ENCODE measurements at places on chromosomes 16 and 17. TPM values are rescaled to one million over a fixed set of nuclear protein-coding genes. Genes with fewer than 3 reads are reported as not detected.

The TRIM72 gene
- under 0.01 TPM for total RNA-seq

The SLC5A10 gene
- not detected for total RNA-seq

The TERB1 gene
- not detected for total RNA-seq

The BCL6B gene
- 175 TPM for total RNA-seq

The FGF11 gene
- 0.65 TPM for total RNA-seq

The NPIPB8 gene
- 0.10 TPM for total RNA-seq

The TM4SF5 gene
- total RNA-seq, result not detected

The AANAT gene
- not detected for total RNA-seq

The CHD9NB gene
- total RNA-seq, result 0.38 TPM

The MEOX1 gene
- not detected for total RNA-seq

The LRRC46 gene
- total RNA-seq, result 0.29 TPM

The SLC38A8 gene
- not detected for total RNA-seq

The GOSR2 gene
- total RNA-seq, result 56.7 TPM

The KRT32 gene
- total RNA-seq, result not detected

The SIAH1 gene
- 27.4 TPM for total RNA-seq

The GAS2L2 gene
- not detected for total RNA-seq

The TRAPPC1 gene
- 49.6 TPM for total RNA-seq

The RGS11 gene
- total RNA-seq, result 2.9 TPM

The MED1 gene
- 32.3 TPM for total RNA-seq

The SDR42E1 gene
- total RNA-seq, result 2.6 TPM

The PRKAR1A gene
- 256 TPM for total RNA-seq

The KANSL1 gene
- total RNA-seq, result 66.0 TPM

The IRX5 gene
- 3.9 TPM for total RNA-seq

The IL21R gene
- total RNA-seq, result 0.29 TPM

The CEMP1 gene
- not detected for total RNA-seq

The HCRT gene
- total RNA-seq, result not detected

The KIAA0513 gene
- total RNA-seq, result 8.2 TPM

The RASL10B gene
- total RNA-seq, result 0.33 TPM

The OR2C1 gene
- total RNA-seq, result not detected

The RHBDL1 gene
- total RNA-seq, result 0.38 TPM

The MARVELD3 gene
- not detected for total RNA-seq

The MATCAP1 gene
- 14.1 TPM for total RNA-seq

The CES2 gene
- 28.5 TPM for total RNA-seq

The C16orf92 gene
- total RNA-seq, result not detected

The PAGR1 gene
- 23.7 TPM for total RNA-seq

The CD300A gene
- not detected for total RNA-seq

The UNC45B gene
- total RNA-seq, result not detected

The KRTAP4-1 gene
- not detected for total RNA-seq

The ADAD2 gene
- 0.10 TPM for total RNA-seq

The CD300LG gene
- under 0.01 TPM for total RNA-seq

The HEATR3 gene
- total RNA-seq, result 34.0 TPM

The GPRC5C gene
- 0.67 TPM for total RNA-seq

The MT1G gene
- not detected for total RNA-seq

The ALOXE3 gene
- total RNA-seq, result under 0.01 TPM

Data from vein endothelial cell (primary cell).